ENCODE measurements at places on chromosomes 3 and 15. TPM values are rescaled to one million over a fixed set of nuclear protein-coding genes. Genes with fewer than 3 reads are reported as not detected.

Gene STRC
- 0.55 TPM for total RNA-seq

Gene GHRL
- total RNA-seq, result not detected

Gene SNX22
- total RNA-seq, result 0.64 TPM

Gene SEC22A
- total RNA-seq, result 43.1 TPM

Gene SMCO1
- total RNA-seq, result not detected

- no peak for DNase-seq
Measured at GRCh38 chr3:183252973-183253527, at the start of gene B3GNT5. B3GNT5 (plus strand) TSS chr3:183253253; CDS start chr3:183269799, 16,546 bp downstream.

DNA sequence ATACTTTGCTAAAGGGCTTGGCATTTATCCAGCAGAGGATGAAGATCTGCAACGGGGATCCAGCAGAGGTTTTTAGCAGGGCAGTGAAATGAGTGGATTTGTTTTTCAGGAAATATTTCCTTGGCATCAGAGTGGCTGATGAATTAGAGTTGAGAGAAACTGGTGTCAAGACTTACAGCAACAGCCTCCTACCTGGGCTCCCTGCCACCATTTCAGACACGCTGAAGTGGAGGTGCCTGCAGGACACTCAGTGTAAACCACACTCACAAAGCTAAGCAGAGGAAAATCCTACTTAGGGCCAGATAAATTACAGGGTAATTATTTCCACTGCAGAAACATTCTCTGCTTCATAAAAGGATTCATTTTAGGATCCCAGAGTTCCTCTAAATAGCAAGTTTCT is 519.7 kb downstream of the FGF12 start:
- DNase-seq, result no peak

DNA sequence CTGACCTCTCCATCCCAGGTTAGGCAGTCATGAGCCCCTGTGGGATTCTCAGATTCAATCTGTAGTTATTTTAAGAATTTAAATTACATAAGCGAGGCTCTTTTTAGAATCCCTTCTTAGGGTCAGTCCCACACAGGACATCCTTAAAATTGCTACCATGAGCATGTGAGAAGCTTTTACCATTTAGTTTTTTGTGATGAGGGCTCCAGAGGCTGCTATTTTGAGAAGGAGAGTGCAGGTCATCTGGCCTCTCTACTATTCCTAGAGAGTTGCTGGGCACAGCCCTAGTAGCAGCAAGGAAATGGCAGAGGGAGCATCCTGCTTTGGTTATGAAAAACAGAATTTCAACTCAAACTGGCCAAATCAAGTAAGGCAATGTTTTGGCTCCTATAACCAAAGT is 13.6 kb upstream of the CADPS start:
- DNase-seq, result no peak

GRCh38 chr3:130779486-130779885 is 32.9 kb upstream of the PIK3R4 start:
- DNase-seq, result no peak

GRCh38 chr3:30181581-30181980 is 424.8 kb upstream of the TGFBR2 start:
- DNase-seq, result no peak

All from suprapubic skin (tissue), 4 donors.